ENCODE measurements at places on chromosomes 13 and 19.

DNA sequence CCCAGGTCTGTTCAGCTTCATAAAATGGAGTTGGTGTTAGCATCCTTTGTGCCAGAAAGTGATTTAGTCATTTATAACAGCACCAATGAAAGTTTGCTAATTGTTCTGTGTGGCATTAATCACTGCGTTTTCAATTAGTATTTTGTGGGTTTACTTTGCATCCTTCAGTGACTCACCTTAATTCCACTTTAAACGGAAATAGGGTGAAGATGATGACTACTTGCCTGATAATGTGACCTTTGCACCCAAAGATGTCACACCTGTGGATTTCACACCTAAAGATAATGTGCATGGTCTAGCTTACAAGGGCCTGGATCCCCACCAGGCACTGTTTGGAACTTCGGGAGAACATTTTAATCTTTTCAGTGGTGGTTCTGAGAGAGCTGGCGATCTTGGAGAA is 15.0 kb downstream of the GPATCH1 start:
- DNase-seq, result no peak

DNA sequence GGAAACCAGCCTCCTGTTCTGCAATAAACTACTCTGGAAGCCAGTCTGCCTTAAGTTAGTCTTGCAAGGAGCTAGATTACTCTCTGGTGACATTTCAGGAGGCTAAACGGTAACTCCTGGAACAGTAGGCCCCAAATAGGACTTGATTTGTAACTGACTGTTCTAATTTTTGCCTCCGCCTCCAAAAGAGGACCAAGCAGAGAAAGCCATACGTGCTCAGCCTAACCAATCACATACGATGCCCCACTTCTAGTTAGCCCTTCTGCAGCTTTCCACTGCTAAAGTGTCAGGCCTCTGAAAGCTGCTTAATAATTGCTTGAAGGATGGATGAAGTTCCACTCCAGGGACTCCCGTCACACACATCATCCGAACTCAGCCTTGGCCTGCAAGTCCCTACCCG is 744 bp downstream of the ZNF805 start:
- DNase-seq, result no peak

GRCh38 chr13:28012896-28013295 is 24.4 kb upstream of the URAD start:
- DNase-seq, result no peak

DNA sequence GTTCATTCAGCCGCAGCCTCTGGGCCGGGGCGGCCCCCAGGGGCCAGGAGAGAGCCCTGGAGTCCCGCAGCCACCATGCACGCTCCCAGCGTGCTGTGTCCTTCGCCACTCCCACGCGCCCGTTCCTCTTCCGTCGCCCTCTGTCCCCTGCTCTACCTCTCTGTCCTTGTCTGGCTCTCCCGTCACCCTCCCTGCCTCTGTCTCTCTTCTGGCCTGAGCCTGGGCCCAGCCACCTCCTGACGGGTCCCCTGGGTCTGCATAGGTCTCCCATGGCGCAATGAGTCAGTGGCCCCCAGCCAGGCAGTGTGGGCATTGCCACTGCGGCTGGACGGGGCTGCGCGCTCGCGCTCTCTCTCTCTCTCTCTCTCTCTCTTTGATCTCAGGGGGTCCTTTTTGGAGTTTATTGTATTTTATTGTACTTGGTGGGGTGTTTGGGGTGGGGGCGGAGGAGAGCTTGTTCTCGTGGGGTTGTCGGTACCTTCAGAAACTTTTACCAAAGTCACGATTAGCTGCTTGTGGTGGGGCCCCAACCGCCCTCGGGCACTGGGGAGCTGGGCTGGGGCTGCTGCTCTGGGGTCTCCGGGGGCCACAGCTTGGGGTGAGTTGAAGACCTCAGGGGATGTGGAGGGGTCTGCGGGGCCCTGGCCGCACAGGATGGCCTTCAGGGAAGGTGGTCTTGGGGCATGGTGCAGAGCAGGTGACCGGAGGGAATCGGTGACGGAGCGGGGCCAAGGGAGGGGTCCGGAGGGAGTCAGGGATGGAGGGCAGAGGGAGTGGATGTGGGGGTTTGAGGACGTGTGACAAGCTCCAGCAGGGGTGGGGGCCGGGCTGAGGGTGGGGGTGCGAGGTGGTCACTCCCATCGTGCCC is 1.7 kb upstream of the TGFBR3L start:
- DNase-seq, result no peak

DNA sequence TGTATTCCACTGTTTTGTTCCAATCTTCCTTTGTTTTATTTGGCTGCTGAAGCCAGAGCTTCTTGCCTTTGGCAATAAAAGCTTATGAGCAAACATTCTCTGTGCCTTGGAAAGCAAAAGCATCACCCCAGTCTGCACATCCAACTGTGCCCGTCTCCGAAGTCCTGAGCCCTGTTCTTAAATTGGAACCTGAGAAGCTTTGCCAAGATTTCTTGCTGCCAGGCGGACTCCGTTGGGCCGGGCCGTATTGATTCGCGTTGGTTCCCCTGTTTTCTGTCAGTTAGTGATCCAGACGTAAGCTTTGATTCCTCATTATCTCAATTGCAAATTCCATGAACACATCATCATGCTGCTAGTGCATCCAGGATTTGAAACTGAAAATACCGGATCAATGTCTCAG is 793.0 kb downstream of the OLFM4 start:
- DNase-seq, result no peak

GRCh38 chr13:73275163-73275562 is 216.4 kb downstream of the KLF5 start:
- no peak for DNase-seq

DNA sequence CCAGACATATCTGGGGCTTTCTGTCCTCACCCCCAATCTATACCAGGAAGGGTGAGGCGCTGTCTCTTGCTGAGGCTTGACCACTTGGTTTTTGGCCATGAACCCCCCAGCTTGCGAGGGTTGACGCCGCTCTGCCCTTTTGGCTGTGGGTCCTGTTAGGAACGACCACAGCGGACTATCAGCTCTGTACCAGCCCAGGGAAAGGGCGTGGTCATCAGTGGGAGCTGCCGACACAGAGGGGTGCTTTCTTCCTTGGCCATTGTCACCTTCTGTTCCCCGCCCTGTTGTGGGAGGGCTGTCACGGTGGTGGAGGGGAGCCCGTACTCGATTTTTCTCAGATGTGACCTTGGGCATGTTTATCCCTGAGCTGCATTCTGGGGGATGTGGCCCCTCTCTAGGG is 5.7 kb downstream of the DCAF15 start:
- DNase-seq, result no peak

DNA sequence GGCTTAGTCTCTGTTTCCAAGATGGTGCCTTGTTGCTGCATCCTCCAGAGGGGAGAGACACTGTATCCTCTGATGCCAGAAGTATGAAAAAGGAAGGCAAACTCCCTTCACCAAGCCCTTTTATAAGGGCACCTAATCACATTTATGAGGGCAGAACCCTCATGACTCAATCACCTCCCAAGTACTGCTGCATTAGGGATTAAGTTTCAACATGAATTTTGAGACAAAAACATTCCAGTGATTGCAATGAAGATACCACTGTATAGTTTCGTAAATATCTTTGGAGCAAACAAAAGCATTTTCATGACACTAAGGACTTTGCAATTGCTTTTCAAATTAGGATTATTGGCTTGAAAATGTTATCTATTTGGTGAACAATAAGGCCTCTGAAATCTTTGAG is 63.8 kb downstream of the RNF17 start:
- DNase-seq, result no peak

- DNase-seq, result no peak
These were observed 237.7 kb downstream of the TEX29 start for GRCh38 chr13:111557921-111558699.

DNA sequence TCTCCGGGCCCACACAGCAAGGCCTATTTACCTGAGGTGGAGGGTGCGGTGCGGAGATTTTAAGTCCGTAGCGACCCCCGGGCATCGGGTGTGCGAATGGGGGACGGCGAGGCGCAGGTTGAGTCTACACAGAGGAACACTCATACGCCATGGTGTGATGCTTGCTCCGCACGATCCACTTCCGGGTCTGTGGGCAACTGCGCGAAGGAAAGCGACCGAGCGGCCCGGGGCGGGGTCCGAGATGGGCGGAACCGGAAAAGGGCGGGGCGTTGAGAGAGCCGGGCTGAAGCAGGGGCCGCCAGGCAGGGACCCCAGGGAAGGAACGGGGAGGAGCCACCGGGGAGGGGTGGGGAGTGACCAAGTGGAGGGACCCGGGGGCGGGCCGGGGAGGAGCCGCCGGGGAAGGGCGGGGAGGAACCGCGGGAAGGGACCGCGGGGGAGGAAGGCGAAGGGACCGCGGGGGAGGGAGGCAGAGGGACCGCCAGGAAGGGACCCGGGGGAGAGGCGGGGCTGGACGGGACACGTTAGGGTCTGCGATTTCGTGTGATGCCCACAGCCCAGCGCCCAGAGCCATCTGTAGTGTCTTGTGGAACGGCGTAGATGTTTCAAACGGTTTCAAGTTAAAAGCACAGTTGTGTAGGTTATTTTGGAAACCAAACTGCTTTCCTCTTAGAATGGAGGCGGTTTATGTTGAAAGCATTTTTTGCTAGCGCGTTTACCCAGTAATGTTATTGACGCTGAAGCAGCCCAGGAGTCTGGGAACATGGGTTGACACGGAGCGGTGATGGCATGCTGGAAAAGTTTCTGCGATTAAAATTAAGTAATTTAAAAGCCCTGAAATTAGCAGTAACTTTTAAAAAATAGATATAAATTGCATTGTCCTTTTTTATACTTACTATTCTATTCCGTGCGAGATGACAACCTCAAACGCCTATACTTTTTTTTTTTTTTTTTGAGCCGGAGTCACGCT is at the start of gene ZNF160:
ZNF160 (minus strand) TSS at position 189 of the 970 bp plus-strand sequence. CDS start 17,146 bp downstream, outside the sequence.
- DNase-seq, result peak; percentile 98

GRCh38 chr13:81637457-81637856 is 1296.5 kb upstream of the SPRY2 start:
- no peak for DNase-seq

DNA sequence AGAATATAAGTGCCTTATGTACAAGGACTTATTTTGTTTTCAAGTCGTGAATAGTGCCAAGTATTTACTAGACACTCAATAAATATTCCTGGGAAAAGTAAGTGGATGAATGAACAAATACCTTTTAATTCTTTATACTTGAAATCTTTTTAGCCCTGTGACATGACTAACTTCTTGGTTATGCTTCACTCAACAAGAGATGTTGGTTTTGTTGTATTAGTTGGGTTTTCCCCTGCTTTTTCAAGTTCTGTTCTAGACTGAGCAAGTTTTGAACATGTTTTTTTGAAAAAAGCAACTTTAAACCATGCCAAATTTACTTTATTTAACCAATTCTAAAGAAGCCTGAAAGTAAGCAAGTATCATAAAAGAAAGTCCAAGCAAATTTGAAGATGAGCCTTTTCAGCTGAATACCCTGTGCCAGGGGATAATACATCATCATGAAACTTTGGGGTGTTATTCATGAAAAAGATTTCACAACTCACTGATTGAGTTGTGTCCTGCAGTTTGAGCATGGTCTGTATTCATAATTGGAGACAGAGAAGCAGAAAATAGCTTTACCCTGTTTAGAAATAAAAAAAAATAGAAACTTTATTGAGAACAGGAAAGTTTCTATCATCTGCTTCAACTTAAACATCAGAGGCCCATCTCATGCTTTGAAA is 11.1 kb downstream of the LMO7 start:
- DNase-seq, result no peak

GRCh38 chr13:114275304-114275703 is 6.1 kb upstream of the UPF3A start:
- DNase-seq, result no peak

- DNase-seq, result no peak
These were observed 97.8 kb downstream of the RNF17 start for GRCh38 chr13:24861617-24862362.

- no peak for DNase-seq
These were observed 166.7 kb downstream of the RGCC start for GRCh38 chr13:41624041-41624440.

GRCh38 chr13:78033509-78033908 is 114.9 kb upstream of the EDNRB start:
- DNase-seq, result no peak
